ENCODE measurements at places on chromosomes 7 and 10.
A peak's percentile ranks its signal among the peaks of the same experiment; 100 is the strongest.

GRCh38 chr7:108497082-108497725 is 28.7 kb downstream of the PNPLA8 start:
- peak; percentile 79 for DNase-seq

DNA sequence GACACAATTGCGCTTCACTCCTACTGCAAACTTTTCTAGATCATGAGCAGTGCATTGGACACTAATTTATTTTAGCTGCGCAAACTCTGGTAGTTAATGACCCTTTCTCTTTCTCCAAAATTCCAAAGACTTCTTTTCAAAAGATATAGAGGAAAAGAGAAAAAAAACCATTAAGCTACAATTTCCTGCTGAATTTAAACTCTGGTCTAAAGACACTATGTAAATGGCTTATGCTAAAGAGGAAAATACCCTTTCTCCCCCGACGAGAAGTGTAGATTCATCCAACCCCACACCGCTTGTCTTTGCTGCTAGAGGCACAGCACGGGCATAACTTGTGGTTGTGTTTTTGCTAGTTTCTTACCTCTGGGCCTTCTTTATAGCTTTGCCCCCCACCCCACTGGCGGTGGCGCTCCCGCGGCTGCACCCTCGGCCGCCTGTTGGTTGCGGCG is 84.1 kb downstream of the SNX10 start:
- DNase-seq: peak; percentile 95

DNA sequence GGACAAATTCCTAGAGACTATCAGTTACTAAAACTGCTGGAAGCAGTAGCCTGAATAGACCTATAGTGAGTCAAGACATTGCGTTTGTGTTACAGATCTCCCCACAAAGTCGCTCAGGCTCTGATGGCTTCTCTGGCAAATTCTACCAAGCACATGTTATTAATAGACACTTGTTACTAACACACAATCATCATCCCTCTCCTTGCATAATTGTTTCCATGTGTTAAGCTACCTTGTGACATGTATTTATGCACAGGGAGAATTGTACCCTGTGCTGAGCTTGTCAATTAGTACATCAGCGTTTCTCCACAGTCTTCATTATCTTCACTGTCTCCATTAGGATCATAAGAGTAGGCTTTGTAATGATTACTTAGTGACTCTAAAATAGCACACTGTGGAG is 31.2 kb downstream of the DYNC2I1 start:
- peak; percentile 7 for DNase-seq

- no peak for DNase-seq
Observed at GRCh38 chr10:75195035-75195763, 15.4 kb upstream of the VDAC2 start.

GRCh38 chr7:50379082-50379481 is 71.1 kb downstream of the FIGNL1 start:
- DNase-seq: peak; percentile 92

GRCh38 chr7:73960548-73960947 is 67.4 kb upstream of the ELN start:
- DNase-seq: peak; percentile 61

- no peak for DNase-seq
Observed at GRCh38 chr10:128035557-128035973, 90.7 kb downstream of the MKI67 start.

- no peak for DNase-seq
Observed at GRCh38 chr7:4642468-4643203, 39.5 kb upstream of the FOXK1 start.

DNA sequence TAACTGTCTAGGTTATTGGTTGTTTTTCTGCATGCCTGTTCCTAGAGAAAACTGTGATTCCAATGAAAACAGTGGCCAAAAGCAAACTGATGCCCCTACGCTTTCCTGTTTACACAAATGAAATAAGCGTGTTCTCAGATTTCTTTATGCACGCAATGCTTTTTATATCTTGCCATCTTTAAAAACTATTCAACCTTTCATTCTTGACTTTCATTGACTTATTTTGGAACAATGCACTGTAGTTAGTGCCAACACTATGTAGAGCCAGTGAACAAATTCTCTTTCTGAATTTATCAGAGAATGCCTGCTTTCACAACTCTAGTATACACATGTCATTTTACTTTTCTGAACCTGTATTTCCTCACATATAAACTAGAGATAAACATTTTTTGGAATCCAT is 86.6 kb downstream of the CABCOCO1 start:
- DNase-seq: no peak

- DNase-seq: peak; percentile 3
Observed at GRCh38 chr7:42186151-42186550, 50.9 kb downstream of the GLI3 start.

DNA sequence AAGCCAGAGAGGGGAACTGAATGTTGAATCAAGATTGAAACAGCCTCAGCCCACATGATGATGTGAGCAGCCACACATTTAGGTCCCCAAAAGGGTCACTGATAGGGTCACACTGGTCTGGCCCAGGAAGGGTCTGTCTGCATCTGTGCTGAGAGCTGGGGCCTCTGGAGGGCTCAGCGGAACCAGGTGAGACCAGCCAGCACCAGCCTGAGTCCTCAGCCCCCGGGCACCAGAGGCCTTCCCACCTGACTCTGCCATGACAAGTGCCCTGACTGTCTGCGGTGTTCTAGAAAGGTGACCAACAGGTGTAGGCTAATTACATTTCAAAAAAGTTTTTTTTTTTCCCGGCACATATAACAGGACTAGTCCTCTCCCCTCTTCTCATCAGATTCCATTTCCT is 76.2 kb downstream of the WDR11 start:
- DNase-seq: no peak

GRCh38 chr10:123496375-123496774 is 169.8 kb upstream of the GPR26 start:
- DNase-seq: peak; percentile 12

- no peak for DNase-seq
Observed at GRCh38 chr7:48188776-48189520, 17.7 kb downstream of the ABCA13 start.

- DNase-seq: peak; percentile 60
Observed at GRCh38 chr7:143416565-143417149, 8.0 kb upstream of the EPHA1 start.

DNA sequence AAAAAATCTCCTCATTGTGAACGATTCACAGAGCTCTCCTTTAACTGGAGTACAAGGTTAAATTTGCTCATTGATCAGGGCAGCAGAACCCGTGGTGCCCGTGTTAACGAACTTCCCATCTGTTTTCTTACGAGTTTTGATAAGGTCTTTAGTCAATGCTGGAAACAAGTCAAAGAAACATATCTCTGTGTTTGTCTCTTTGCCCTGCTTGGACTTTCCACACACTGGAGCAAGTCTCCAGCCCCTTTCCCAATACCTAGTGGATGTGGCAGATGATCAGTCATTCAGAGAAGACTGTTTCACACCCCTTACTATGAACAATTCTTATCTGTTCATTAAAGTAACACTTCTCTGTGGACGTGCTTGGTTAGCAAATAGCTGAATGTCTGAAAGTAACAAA is 121.3 kb downstream of the ARID5B start:
- no peak for DNase-seq

DNA sequence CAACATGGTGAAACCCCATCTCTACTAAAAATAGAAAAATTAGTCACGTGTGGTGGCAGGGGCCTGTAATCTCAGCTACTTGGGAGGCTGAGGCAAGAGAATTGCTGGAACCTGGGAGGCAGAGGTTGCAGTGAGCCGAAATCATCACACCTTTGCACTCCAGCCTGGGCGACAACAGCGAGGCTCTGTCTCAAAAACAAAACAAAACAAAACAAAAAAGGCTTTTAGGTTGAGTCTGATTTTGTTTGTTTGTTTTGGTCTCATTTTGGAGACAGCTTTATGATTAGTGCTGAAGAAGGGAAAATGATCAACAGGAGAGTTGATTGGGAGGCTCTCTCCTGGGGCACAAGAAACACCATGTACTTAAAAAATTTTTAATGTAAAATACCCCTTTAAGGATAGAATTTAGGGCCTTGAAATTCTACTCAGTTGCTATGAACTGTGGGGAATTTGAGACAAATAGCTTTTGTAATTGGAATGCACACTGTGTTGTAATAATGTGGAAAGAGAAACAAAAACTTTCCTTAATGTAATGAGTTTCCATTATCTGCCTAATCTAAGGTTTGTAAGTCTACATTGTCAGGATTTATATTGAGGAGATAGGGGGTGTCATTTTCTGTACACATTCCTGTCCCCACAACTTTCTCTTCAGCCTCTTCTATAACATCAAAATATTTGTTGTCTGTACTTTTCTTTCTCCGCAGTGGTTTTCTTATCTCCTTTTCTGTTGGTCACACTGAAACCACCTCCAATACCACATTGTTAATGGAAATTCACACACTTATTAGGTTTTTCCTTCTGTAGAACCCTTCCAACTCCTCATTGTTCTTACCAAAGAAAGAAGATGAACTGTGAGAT is 41.3 kb downstream of the ARID5B start:
- no peak for DNase-seq

- no peak for DNase-seq
Observed at GRCh38 chr10:22246680-22247391, 29.0 kb upstream of the EBLN1 start.

DNA sequence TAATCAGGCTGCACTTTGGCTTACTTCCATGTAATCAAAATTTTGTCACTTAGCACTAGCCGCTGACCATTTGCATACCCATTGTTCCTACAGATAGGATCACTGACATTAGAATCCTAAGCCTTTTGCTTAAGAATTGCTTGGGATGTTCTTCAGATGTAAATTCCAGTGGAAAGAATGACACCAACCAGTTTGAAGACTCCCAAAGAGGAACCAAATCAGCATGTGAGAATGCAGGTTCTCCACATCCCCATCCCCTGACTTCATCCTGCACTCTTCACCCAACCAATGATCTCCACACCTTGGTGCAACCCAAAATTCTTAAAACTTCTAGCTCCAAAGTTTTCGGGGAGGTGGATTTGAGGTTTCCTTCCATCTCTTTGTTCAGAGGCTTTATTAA is 345.6 kb downstream of the GPAM start:
- DNase-seq: no peak

GRCh38 chr7:1993776-1994740 is 238.7 kb downstream of the MAD1L1 start:
- no peak for DNase-seq

DNA sequence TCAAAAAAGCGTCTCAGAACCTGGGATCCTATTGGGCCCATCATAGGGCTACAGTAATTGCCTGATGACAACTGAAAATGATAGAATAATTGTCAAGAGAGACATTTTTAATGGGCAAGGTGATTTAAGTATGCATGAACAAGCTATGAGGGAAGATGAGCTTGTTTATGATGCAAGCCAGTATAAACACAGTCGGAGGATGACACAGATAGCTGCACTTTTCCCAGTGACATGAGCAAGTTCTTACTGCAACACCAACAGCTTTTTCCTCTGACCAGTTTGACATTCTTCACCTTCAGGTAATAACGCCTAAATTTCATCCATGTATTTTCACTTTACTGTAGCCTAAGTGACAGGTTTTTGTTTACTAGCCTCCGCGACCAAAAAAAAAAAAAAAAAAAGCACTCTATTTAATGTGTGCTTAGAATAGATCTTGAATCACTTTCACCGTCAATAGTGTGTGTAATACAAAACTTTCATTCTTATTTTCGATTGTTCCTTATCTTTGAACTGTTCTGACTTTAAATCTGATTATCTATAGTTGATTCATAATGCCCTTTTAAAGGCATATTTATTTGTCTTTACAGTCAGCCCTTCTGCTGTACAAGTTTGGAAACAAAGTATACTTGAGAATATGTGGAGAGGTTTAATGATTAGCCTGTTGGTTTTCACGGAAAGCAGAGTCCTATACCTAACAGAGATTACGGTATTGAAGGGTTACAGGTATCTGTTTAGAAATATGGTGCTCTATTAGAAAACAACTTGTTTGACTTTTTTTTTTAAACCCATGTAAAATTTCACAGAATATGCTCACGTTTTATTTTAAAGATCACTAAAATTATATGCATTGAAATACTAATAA is 1.7 kb downstream of the FOXP2 start:
- DNase-seq: peak; percentile 67

- peak; percentile 3 for DNase-seq
Observed at GRCh38 chr10:121437596-121437995, 160.6 kb downstream of the FGFR2 start.

GRCh38 chr7:13092708-13093005 is 405.2 kb downstream of the ARL4A start:
- no peak for DNase-seq

- no peak for DNase-seq
Observed at GRCh38 chr10:119289227-119289920, 82.0 kb downstream of the GRK5 start.

GRCh38 chr7:5423306-5423975 is at the start of gene TNRC18:
Gene TNRC18 (minus strand): TSS chr7:5423834. CDS start chr7:5421246, 2,588 bp downstream.
- no peak for DNase-seq

DNA sequence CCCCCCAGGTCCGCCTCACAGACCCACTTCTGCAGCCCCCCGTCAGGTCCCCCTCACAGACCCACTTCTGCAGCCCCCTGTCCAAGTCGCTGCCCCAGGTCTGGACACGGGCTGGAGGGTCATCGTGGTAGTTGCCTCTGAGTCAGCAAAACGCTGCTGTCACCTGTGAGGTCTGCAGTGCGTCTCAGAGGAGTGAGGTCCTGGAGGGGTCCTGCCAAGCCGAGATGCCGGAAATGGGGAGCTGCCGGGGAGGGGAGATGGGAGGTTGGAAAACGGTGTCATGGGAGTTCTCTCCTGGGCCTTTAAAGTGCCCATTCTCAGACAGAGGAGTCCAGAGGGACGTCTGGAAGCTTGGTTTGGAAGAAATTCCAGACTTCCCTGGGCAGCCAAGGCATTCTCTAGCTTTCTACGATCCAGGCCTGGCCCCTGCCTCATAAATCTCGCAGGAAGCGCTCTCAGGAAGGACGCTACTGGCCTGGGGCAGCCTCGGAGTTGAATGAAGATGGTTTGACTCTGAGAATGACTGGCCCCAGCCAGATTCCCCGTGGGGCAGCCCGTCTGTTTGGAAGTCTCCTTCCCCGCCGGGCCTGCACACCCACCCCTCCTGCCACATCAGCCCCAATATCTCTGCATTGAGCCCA is 38.7 kb downstream of the CALML3 start:
- no peak for DNase-seq

DNA sequence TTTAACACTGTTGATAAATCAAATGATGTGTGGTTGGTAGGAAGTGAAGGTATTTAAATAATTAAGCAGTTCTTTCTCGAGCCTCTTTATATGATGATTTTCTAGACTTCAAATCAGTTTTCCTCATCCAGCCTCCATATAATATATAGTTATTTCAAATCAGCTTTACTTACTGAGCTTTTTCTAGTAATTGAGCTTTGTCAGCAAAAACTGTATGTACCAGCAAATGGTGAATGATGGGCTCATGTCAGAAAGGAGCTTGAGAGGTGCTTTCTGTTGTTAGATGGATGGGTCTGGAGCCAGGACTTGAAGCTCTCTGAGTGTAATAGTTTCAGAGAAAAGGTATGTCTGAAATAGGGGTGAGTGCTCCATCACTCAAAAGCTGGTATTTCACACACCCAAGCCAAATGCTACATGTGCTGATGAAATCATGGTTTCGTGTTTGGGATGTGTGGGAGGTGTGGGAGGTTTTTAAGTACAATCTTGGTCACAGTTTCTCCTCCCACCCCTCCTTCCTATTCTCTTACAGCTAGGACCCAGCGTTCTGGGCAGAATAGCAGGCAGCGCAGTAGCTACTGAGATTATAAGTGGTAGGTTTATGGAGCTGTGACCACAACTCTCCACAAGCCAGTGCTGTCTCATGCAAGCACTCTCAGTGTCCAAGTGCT is 55.8 kb downstream of the LRMDA start:
- no peak for DNase-seq

All from NCI-H69 (cell line).